Sigmoid colon (tissue), 7 donors: ENCODE measurements at places on chromosomes 12 and 14. TPM values are rescaled to one million over a fixed set of nuclear protein-coding genes. Genes with fewer than 3 reads are reported as not detected.

DNA sequence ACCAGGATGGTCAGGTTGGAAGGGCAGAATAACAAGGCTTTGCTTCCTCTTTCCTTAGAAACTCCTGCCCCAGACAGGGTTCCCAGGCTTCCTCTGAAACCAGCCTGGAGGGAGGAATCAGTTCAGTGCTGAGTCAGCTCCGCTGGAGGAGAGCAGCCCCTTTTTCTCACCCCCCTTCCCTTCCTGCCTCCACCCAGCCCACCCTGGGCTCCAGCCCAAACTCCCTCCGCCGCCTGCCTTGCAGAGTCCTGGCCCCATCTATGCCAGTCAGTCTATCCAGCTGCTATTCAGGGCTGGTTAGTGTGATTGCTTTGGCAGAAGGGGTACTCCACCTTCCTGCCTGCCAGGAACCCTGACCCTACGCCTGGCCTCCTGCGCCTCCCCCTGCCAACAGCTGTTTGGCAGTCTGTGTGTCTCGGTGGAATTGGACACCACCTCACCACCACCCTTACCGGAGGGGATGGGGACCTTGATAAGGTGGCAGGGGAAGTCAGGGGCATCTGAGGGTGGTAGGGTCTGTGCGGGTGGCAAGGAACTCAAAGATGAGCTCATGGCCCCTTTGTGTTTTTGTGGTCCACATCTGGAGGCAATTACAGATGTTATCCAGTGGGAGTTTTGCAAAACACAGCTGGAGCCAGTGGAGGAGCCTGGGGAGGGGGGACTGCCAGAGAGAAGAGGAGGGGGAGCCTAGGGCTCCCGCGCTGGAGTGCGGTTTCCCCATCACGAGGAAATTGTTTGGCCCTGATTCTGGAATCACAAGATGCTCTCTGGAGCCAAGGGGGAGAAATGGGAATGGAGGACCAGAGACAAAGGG lies 12.2 kb downstream of the MMP14 start:
- H3K4me3 ChIP-seq, result peak overlapping the region; percentile 8
- peaks cover 35% of the 10 kb centered on the region for H3K36me3 ChIP-seq
- peak overlapping the region; percentile 86 for H3K27ac ChIP-seq
- H3K4me1 ChIP-seq, result peaks cover 91% of the 10 kb centered on the region

DNA sequence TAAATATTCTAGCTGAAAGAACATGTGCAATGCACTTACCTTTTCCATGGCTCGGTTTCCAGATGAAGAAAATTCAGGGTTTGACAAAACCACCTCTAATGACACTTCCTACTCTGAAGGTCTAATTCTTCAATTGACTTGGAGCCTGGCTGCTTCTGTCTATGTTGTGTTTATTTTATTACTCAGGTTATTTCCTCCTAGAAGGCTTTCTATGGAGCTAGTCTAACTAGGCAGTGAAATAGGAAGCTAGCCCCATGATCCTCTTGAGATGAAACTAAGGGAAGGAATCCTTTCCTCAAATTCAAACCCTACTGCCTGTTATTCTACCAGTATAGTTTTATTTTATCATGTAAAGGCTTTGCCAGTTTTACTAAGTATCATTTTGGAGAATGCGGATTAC lies 20.9 kb upstream of the IFNG-AS1 start:
- no peaks in the 10 kb centered on the region for H3K36me3 ChIP-seq
- peaks cover 4% of the 10 kb centered on the region for H3K4me1 ChIP-seq
- no peak for DNase-seq
- no peak overlapping the region for H3K4me3 ChIP-seq
- no peaks in the 10 kb centered on the region for H3K27me3 ChIP-seq
- H3K27ac ChIP-seq, result no peak overlapping the region

DNA sequence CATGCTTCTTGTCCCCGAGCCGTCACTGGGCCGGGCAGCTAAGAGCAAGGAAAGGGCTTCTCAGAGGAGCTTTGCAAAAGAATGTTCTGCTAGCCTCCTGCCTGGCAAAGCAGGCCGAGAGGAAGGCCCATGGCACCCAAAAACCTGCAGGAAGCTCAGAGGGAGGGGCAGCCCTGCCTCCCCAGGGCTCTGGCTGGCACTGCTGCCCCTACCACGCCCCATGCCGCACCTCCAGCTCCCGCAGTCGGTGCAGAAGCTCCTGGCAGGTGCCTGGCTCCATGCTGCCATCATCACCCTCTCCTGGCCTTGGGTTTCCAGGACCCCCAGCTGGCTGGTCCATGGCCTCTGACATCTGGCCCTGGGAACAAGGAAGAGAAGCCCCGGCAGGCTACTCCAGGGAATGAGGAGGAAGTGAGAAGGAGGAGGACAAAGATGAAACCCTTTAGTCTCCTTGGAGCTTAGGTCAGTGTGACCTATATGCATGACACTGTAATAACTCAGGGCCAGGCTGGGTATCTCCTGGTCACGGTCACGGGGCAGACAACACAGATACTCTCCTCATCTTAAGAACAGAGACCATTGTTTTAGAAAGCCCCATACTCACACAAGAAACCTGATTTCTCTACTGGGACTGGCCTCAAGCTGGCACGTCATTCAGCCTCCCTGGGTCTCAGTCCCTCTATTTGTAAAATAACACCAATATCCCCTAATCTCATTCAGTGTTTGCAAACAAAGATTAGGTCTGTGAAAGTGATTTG lies 24.3 kb downstream of the NCKAP5L start:
- peak; percentile 41 for DNase-seq
- no peak overlapping the region for H3K27ac ChIP-seq
- no peaks in the 10 kb centered on the region for H3K27me3 ChIP-seq
- H3K36me3 ChIP-seq, result peaks cover 26% of the 10 kb centered on the region
- no peaks in the 10 kb centered on the region for H3K4me1 ChIP-seq
- no peak overlapping the region for H3K4me3 ChIP-seq

DNA sequence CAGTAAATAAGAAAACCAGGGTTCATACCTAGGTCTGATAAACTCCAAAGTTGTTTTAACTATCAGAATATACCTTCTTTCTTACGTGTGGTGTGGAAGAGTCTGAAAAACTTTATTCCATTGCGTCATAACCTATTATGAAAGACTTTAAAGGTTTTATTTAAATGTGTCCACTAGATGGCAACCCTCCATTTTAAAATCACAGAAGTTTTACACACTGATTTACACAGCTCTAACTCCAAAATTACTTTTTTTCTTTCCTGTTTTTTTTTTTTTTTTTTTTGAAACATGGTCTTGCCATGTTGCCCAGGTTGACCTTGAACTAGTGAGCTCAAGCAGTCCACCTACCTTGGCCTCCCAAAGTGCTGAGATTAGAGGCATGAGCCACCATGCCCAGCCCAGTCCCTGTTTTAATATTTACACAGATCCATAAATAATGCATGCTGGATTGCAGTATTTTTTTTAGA lies 17.3 kb upstream of the TMPRSS12 start:
- peaks cover 8% of the 10 kb centered on the region for H3K4me1 ChIP-seq
- no peak overlapping the region for H3K4me3 ChIP-seq
- H3K36me3 ChIP-seq, result no peaks in the 10 kb centered on the region
- H3K27ac ChIP-seq, result peak overlapping the region; percentile 62

- no peak overlapping the region for H3K27ac ChIP-seq
- H3K36me3 ChIP-seq, result no peaks in the 10 kb centered on the region
- H3K4me1 ChIP-seq, result no peaks in the 10 kb centered on the region
These were observed 364.9 kb downstream of the NRXN3 start for GRCh38 chr14:78535041-78535440.

DNA sequence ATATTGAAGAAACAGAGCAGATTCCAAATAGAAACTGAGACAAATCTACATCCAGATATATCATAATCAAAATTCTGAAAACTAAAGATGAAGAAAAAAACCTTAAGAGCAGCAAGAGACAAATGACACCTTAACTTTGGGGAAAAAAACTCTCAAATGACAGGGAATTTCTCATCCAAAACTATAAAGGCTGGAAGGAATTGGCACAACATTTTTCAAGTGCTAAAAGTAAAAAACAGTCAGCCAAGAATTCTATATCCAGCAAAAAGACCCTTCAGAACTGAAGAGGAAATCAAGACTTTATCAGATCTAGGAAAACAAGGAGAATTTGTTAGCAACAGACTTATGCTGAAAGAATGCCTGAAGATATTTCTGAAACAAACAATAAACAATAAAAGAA lies 90.3 kb upstream of the RASSF8 start:
- H3K27me3 ChIP-seq, result no peaks in the 10 kb centered on the region
- no peak for DNase-seq
- no peaks in the 10 kb centered on the region for H3K36me3 ChIP-seq
- H3K4me3 ChIP-seq, result no peak overlapping the region
- H3K4me1 ChIP-seq, result no peaks in the 10 kb centered on the region

GRCh38 chr14:35403114-35403602 lies 1.4 kb downstream of the NFKBIA start:
- DNase-seq, result peak; percentile 80
- peak overlapping the region; percentile 98 for H3K4me3 ChIP-seq
- H3K27ac ChIP-seq, result peak overlapping the region; percentile 97
- H3K36me3 ChIP-seq, result peaks cover 39% of the 10 kb centered on the region
- no peaks in the 10 kb centered on the region for H3K27me3 ChIP-seq

- no peaks in the 10 kb centered on the region for H3K4me1 ChIP-seq
- H3K4me3 ChIP-seq, result no peak overlapping the region
- no peak for DNase-seq
These were observed 23.3 kb downstream of the GABARAPL1 start for GRCh38 chr12:10235761-10236631.

- H3K4me1 ChIP-seq, result peaks cover 2% of the 10 kb centered on the region
- no peak overlapping the region for H3K4me3 ChIP-seq
- no peak for DNase-seq
- H3K36me3 ChIP-seq, result no peaks in the 10 kb centered on the region
- H3K27ac ChIP-seq, result no peak overlapping the region
- H3K27me3 ChIP-seq, result no peaks in the 10 kb centered on the region
These were observed 29.8 kb upstream of the LTBP2 start for GRCh38 chr14:74641601-74642391.

GRCh38 chr12:79482921-79483320 lies 207.8 kb downstream of the PAWR start:
- H3K27ac ChIP-seq, result no peak overlapping the region
- no peaks in the 10 kb centered on the region for H3K4me1 ChIP-seq
- H3K4me3 ChIP-seq, result no peak overlapping the region
- no peaks in the 10 kb centered on the region for H3K27me3 ChIP-seq
- DNase-seq, result no peak
- H3K36me3 ChIP-seq, result no peaks in the 10 kb centered on the region

DNA sequence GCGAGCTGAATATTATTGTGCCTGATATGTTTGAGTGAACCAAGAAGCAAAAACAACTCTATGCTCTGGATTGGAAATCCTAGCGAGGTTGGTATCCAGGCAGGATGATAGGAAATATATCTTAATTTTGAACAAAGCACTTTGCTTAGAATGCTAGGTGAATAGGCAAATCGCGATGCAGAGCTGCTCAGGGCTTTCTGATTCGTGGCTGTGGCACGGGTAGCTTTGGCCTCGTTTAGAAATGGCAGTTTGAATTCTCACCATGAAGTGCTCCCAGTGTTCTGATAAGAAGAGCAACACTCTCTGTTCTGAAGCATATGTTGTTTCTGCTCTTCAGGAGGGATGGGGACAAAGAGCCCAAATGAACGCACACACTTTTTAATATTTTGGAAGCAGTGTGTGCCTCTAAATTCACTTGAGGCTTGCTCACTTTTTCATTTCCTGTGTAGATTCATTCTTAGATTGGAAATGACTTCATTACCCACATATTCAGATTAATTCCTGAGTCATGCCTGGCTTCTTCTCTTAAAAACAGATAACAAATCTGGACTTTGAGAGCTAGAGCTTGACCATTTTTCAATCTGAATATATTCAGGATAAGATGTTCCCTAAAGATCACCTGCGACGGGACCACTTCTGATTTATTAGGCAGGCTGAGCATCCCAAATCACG lies 200.9 kb downstream of the RPAP3 start:
- H3K27me3 ChIP-seq, result no peaks in the 10 kb centered on the region
- H3K4me3 ChIP-seq, result no peak overlapping the region
- DNase-seq, result no peak
- H3K27ac ChIP-seq, result peak overlapping the region; percentile 58
- peaks cover 13% of the 10 kb centered on the region for H3K4me1 ChIP-seq

- DNase-seq, result no peak
- H3K27me3 ChIP-seq, result no peaks in the 10 kb centered on the region
- no peak overlapping the region for H3K4me3 ChIP-seq
- H3K36me3 ChIP-seq, result no peaks in the 10 kb centered on the region
These were observed 235.4 kb downstream of the FSCB start for GRCh38 chr14:44271637-44272036.

The RBP5 gene
- 0.71 TPM for total RNA-seq

The PIWIL1 gene
- total RNA-seq, result not detected

The SLC38A4 gene
- total RNA-seq, result 0.55 TPM
